Umbilical cord (tissue), 2 donors: ENCODE measurements at places on chromosomes 11 and 22. TPM values are rescaled to one million over a fixed set of nuclear protein-coding genes. Genes with fewer than 3 reads are reported as not detected.

Gene SAA4
- not detected for total RNA-seq

DNA sequence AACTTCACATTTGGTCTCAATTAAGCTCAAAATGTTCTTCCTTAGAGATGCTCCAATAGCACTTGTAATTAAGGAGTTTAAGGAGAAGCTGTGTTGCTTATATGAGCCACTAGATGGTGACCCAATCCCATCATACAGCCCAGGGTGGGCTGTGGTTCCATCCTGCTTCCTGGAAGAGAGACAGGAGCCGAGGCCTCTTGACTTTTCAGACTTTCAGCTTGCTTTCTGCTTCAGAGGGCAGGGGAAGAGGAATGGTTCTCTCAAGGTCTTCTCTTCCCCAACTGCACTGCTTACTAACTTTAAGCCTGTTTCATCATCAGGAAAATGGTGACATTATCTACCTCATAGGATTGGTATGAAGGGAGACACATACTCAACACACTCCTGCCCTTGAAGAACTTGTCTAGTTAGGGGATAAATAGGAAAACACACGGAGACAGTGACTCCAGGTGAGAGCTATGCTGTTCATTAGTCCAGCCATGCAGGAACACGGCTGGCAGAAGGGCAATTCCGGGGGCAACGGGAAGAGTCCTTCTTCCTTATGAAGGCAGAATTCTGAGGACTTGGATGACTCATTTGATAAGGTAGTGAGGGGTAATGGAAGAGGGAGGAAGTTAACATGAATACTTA is 20.1 kb downstream of the TMEM218 start:
- peak; percentile 86 for DNase-seq

- DNase-seq = no peak
Measured at GRCh38 chr11:2747248-2748027, 47.6 kb upstream of the KCNQ1OT1 start.

DNA sequence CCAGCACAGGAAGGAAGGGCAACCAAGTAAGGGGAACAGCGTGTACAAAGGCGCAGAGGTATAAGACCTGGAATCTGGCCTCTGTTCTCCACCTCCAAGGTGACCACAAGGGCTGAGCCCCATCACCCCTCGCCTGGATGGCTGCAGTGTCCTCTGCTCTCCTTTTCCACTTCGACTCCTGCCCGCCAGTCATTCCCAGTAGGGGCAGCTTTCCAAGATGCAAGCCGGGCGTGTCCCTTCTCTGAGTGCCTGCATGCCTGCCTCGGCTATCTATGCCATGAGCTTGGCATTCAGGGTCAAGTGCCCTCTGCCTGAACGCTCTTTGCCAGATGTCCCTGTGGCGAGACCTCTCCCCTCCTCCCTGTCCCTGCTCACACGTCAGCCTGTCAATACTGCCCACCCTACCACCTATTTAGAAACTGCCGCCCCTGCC is 17.0 kb downstream of the FADS3 start:
- no peak for DNase-seq

Gene PLA2G6
- total RNA-seq = 22.1 TPM

Gene CALCA
- not detected for total RNA-seq

DNA sequence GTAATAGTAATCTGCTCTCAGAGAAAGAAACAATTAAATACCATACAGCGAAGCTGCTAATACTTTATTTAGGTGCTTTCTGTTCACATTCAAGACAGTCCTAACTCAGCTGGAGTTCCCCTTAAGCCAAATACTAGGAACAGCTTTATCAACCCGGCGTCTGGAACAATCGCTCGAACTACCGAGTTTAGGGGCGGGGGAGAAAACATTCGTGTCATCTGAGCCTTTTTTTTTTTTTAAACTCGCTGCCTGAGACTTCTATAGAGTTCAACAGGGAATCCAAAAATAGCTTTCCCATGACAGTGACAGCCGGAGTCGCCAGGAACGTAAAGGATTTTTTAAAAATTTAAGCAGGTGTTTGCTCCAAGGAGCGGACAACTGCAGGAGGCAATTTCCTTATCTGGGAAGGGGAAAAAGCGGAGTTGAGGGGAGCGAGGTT is 852 bp downstream of the TRAF6 start:
- peak; percentile 65 for DNase-seq

DNA sequence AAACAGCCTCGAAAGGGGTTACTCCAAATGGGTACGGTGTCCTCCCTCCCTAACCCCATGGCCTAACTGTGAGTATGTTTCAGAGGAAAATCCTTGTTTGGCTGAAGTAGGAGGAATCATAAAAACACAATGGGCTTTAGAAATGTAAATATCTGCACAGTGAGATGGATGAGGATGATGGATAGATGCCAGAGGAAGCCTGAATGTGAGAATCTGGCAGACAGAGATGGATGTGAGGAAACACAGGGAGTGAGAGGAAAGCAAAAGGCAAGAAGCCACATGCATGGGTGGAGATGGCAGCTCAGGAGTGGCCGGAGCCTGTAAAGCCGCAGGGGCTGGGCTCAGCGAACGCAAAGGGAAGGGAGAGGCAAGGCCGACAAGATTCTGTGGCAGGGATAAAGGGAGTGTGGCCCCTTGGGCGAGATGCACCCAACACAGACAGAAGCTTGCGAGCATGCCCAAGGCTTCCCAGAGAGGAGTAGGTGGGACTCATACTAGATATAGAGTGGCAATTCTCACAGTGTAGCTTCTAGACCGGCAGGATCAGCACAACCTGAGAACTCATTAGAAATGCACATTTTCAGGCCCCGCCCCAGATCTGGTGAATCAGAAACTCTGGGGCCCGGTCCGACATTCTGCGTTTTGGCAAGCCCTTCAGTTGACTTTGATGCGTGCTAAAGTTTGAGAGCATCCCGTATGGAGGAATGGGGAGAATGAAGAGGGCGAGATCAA is 237.3 kb upstream of the CADM1 start:
- no peak for DNase-seq

Gene GLYAT
- 55.4 TPM for total RNA-seq

- no peak for DNase-seq
Measured at GRCh38 chr11:132636523-132636922, 895.8 kb downstream of the OPCML start.

Gene MS4A7
- 14.9 TPM for total RNA-seq

- DNase-seq = peak; percentile 19
Measured at GRCh38 chr11:9462172-9462799, 1.5 kb downstream of the ZNF143 start.

- DNase-seq = no peak
Measured at GRCh38 chr11:126352934-126353801, 2.3 kb upstream of the ST3GAL4 start.

- DNase-seq = peak; percentile 22
Measured at GRCh38 chr11:47997063-47998053, 17.0 kb downstream of the PTPRJ start.

- no peak for DNase-seq
Measured at GRCh38 chr11:119427279-119427678, 4.3 kb upstream of the THY1 start.

DNA sequence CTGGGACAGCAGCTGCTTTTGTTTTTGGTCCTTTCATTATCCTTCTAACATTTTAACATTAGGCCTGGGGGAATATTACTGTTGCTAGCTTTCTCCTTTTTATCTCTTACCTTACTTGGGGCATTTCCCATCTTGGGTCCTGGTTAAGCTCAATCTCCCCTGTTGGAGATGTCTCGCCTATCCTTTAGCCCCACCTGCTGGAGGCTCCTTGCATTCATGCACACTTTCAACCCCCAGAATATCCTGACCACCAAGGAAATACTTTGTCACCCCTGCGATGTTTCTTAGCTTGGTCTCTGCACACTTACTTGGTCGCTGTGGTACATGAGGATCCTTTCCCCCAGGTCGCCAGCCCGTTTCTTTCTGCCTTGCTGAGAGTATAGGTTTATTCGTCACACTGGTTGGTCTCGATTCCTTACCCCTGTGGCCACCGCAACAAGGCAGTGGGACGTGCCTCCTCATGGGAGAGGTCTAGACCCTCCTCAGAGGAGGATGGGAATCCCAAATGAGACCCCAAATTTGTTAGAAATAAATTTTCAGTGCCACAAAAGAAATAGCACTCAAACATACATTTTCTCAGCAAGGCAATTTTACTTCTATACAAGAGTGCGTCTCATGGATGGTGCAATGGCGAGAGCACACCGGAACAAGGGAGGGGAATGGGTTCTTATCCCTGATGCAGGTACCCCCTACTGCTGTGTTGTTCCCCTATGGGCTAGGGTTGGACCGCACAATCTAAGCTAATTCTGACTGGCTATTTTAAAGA is 5.4 kb upstream of the TXN2 start:
- no peak for DNase-seq

Gene RAPSN
- 0.96 TPM for total RNA-seq

GRCh38 chr11:112734207-112734606 is 227.0 kb upstream of the NCAM1 start:
- DNase-seq = peak; percentile 76

GRCh38 chr22:46568102-46568809 is 30.8 kb upstream of the CELSR1 start:
- DNase-seq = no peak

DNA sequence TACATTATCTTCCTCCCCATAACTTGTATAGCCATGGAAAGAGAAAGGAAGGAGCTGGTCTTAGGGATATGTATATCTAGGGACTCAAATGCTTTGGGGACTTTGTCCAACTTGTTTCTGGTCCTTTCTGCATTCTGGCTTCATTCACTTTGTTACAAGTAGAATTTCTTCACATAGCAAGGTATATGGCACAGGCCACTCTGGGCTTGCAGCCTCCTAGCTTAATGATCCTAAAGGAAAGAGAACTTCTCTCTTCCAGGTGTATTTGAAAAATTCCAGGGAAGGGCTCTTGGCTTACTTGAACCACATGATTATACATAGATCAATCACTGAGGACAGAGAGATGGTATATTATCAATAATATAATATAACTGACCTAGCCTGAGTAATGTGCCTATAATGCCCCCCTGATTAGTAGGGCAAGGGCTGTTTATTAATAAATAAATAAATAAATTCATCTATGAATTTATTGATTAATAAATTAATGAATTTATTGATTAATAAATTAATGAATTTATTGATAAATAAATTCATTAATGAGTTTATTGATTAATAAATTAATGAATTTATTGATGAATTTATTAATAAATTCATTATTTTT is 48.2 kb upstream of the CEP295 start:
- no peak for DNase-seq
